ENCODE measurements at places on chromosomes 6 and 20. TPM values are rescaled to one million over a fixed set of nuclear protein-coding genes. Genes with fewer than 3 reads are reported as not detected.

DNA sequence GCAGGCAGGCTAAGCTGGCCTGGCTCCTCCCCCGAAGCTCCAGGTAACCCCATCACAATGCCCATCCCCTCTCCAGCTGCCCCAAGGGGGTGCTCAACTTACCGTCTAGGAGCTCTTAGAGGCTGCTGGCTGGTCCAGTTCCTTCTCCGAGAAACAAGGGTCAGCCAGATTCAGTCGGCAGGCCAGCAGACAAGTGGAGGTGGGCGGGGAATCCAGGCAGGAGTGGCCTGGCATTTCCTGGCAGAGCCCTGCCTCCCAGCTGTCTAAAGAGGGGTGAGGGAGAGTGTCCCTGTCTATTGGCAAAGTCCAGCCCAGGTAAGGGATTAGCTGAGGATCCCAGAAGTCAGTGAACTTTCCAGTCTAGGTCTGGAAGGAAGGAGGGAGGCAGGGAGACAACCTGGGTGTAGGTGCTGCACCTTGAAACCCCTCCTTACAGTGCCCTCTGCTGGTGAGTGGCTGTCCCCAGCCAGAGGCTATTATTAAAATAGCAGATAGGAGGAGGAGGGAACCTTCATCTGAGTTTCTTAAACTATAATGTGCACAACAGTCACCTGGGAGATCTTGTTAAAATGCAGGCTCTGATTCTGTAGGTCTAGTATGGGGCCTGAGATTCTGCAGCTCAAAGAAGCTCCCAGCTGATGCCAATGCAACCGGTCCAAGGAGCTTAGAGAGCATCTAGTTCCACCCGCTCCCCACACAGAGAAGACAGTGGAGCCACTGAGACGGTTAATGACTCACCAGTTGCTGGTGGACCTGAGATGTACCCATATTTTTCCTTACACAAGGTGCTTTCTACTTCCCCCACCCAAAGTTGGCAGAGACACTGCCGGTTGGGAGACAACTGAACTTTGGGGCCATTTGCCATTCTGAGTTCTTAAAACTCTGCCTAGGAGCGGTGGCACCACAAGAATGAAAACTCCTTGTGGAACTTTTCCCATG, at the start of gene UNC5CL:
UNC5CL (minus strand) TSS at position 162 of the 939 bp plus-strand sequence. CDS start 4,147 bp downstream, outside the sequence.
- H3K4me3 ChIP-seq = no peak within 1 kb of the TSS
- peak; percentile 84 for DNase-seq
- no peaks in the 10 kb centered on the region for H3K36me3 ChIP-seq
- no peak within 1 kb of the TSS for H3K27ac ChIP-seq
- H3K27me3 ChIP-seq = no peaks in the 10 kb centered on the region

- no peak overlapping the region for H3K27ac ChIP-seq
- H3K36me3 ChIP-seq = no peaks in the 10 kb centered on the region
- no peak overlapping the region for H3K4me3 ChIP-seq
- no peaks in the 10 kb centered on the region for H3K4me1 ChIP-seq
- no peaks in the 10 kb centered on the region for H3K27me3 ChIP-seq
- no peak for DNase-seq
Measured at GRCh38 chr20:62739581-62740285, 31.1 kb downstream of the NTSR1 start.

DNA sequence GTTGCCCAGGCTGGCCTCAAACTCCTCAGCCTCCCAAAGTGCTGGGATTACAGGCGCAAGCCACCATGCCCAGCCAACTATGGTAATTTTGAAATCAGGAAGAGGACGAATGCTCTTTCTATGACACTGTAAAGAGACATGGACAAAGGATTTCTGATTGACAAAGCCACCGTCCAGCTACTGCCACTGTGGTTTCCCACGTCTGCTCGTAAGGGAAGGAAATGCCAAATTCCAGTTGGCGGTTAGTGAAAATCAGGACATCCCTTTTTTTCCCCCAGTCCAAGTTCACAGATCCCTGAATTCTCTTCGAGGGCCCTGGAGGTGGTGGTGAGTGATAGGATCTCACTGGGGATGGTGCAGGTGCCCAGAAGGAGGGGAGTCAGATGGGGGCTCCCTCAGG, 31.2 kb downstream of the SNAI1 start:
- H3K27ac ChIP-seq = no peak overlapping the region

DNA sequence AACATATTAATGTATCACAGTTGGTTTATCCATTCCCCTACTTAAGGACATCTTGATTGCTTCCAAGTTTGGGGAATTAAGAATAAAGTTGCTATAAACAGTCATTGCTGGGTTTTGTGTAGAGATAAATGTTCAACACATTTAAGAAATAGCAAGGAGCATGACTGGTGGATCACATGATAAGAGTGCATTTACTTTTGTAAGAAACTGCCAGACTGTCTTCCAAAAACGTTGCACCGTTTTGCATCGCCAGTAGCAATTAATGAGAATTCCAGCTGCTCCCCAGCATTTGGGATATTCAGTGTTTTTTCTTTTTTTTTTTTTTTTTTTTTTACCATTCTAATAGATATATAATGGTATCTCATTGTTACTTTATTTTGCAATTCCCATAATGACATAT, 695.7 kb upstream of the GJE1 start:
- no peaks in the 10 kb centered on the region for H3K36me3 ChIP-seq
- no peak overlapping the region for H3K4me3 ChIP-seq
- no peaks in the 10 kb centered on the region for H3K4me1 ChIP-seq
- no peaks in the 10 kb centered on the region for H3K27me3 ChIP-seq

DNA sequence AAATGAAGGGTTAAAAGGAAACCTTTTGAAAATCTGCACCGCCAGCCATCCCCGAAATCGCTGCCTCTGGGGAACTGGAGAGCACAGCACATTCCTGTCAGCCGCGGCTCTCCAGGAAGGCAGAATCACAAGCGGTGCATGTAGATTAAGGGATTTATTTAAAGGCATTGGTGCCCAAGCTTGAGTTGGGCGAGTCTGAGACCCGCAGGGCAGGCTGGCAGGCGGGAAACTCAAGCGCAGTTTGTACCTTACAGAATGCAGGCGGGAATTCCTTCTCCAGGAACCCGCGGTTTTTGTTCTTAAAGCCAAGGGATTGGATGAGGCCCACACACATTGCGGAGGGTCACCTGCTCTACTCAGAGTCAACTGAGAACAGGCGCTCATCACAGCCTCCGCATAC, 10.8 kb downstream of the GPR31 start:
- H3K27me3 ChIP-seq = no peaks in the 10 kb centered on the region
- no peak overlapping the region for H3K4me3 ChIP-seq

DNA sequence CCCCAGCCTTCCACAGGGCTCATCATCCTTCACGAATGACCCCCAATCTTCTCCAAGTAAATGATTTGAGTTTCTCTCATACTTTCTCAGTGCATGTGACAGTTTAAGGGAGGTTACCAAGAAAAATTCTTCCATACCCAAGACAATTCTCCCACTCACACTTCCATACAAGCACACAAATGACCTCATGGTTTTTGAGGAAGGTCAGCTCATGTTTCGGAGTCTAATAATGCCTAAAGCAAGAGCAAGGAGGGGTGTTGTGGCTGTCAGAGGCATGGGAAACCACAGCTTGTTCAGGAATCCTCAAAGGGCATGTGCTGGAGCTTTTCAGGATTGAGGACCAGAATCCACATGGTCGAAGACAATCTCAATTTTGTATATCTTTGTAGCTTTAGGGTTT, 279.0 kb downstream of the MAFB start:
- no peaks in the 10 kb centered on the region for H3K4me1 ChIP-seq
- no peaks in the 10 kb centered on the region for H3K27me3 ChIP-seq
- no peak overlapping the region for H3K4me3 ChIP-seq
- H3K27ac ChIP-seq = no peak overlapping the region
- no peak for DNase-seq
- no peaks in the 10 kb centered on the region for H3K36me3 ChIP-seq

DNA sequence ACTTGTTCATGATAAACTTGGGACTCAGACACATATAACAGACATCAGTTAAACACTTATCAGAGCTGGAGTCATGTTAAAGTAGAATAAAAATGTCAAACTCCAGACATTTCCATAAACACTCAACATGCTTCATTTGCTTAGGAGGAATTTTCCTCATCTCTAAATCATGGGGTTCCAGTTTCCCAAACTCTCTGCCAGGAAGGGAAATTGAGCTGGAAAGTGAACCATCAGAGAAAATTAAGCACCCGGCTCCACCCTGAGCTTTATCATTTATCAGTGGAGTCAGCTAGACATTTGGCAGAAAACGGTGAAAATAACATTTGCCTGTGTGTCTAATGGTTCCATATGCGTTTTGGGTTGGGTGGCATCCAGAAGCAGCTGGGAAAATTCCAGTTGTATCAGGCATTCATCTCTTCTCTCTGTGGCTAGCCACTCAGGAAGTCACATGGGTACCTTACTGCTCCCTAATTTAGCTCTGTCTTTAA, 25.3 kb upstream of the ZNFX1 start:
- H3K4me1 ChIP-seq = peaks cover 7% of the 10 kb centered on the region
- no peaks in the 10 kb centered on the region for H3K36me3 ChIP-seq
- DNase-seq = no peak
- no peak overlapping the region for H3K27ac ChIP-seq

GRCh38 chr6:53251033-53251672, 97.6 kb downstream of the ELOVL5 start:
- H3K27me3 ChIP-seq = no peaks in the 10 kb centered on the region
- no peak overlapping the region for H3K4me3 ChIP-seq
- H3K36me3 ChIP-seq = no peaks in the 10 kb centered on the region
- DNase-seq = no peak

DNA sequence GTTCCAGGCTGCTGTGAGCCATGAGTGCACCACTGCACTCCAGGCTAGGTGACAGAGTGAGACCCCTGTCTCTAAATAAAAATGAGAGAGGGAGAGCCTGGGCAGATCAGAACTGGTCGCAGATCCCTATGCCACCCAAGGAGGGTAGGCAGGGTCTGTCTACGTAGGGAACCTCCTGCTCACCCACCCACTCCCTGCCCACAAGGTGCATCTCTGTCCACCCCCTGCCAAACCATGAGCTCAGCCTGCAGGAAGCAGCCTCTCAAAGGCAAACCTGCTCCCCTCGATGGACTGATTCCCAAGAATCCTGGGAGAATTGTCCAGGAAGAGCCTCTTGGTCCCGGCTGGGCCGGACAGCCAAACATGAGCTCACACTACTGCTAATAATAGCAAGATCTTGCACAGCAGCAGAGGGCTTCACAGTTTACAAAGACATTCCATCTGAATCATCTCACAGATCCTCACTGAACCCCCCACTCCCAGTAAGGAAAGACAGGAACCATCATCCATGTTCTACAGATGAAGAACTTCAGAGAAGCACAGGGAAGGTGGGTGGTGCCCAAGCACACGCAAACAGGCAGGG, 27.8 kb upstream of the TLDC2 start:
- no peaks in the 10 kb centered on the region for H3K36me3 ChIP-seq
- H3K27me3 ChIP-seq = no peaks in the 10 kb centered on the region
- 0 out of 2 replicates have a peak, but pooled peaks cover 2% of the 10 kb centered on the region for H3K4me1 ChIP-seq
- no peak overlapping the region for H3K27ac ChIP-seq
- no peak overlapping the region for H3K4me3 ChIP-seq

GRCh38 chr6:63475707-63476106, 96.6 kb upstream of the LOC128125822 start:
- no peak overlapping the region for H3K4me3 ChIP-seq
- no peak for DNase-seq
- peaks cover 4% of the 10 kb centered on the region for H3K4me1 ChIP-seq
- H3K36me3 ChIP-seq = no peaks in the 10 kb centered on the region
- no peaks in the 10 kb centered on the region for H3K27me3 ChIP-seq

GRCh38 chr20:44990425-44990824, 24.1 kb downstream of the STK4 start:
- no peak overlapping the region for H3K27ac ChIP-seq
- 0 out of 2 replicates have a peak, but pooled peaks cover 2% of the 10 kb centered on the region for H3K36me3 ChIP-seq
- H3K27me3 ChIP-seq = no peaks in the 10 kb centered on the region
- no peak overlapping the region for H3K4me3 ChIP-seq

GRCh38 chr6:32940656-32941213, at the start of gene HLA-DMB:
HLA-DMB (minus strand) TSS chr6:32941028; CDS start chr6:32940807, 221 bp downstream.
- no peaks in the 10 kb centered on the region for H3K27me3 ChIP-seq
- peaks cover 2% of the 10 kb centered on the region for H3K4me1 ChIP-seq
- DNase-seq = peak; percentile 62
- no peaks in the 10 kb centered on the region for H3K36me3 ChIP-seq
- H3K4me3 ChIP-seq = peak within 1 kb of the TSS; percentile 49

DNA sequence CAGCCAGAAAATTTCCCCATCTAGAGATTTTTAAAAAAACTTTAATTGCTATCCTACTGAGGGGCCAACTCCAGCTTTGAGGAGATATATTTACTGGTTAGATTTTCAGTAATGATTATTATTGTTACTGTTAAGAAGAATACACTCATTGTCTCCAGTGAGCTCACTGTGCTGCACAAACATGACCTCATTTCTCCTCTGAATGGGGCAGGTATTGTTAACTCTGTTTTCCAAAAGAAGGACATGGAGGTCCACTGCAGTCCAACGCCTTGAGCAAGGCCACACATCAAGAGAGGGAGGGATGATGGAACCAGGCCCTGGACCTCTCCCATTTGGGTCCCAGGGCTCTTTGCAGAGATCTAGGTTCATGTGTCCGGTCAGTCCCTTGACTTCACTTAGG, 13.9 kb upstream of the SCUBE3 start:
- H3K4me3 ChIP-seq = no peak overlapping the region
- peaks cover 7% of the 10 kb centered on the region for H3K4me1 ChIP-seq

DNA sequence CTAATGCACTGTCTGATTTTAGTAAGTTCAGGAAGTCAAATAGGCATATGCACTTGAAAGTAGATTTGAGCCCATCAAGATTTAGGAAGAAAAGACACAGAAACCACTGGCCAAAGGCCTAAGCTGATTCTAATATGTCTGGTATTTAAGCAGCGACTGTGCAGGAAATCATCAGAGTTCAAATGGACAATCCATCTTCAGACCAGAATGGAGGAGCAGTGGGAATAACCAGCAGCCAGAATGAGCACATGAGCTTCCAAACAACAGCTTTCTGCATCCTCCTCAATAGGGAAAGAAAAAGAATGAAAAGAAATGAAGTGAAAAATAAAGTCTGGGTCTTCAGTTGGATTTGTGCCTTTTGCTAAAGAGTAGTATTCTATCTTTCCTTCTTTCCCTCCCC, 50.6 kb downstream of the SOD2 start:
- H3K4me3 ChIP-seq = no peak overlapping the region
- H3K4me1 ChIP-seq = no peaks in the 10 kb centered on the region
- H3K36me3 ChIP-seq = no peaks in the 10 kb centered on the region
- H3K27ac ChIP-seq = no peak overlapping the region
- H3K27me3 ChIP-seq = no peaks in the 10 kb centered on the region
- DNase-seq = no peak

DNA sequence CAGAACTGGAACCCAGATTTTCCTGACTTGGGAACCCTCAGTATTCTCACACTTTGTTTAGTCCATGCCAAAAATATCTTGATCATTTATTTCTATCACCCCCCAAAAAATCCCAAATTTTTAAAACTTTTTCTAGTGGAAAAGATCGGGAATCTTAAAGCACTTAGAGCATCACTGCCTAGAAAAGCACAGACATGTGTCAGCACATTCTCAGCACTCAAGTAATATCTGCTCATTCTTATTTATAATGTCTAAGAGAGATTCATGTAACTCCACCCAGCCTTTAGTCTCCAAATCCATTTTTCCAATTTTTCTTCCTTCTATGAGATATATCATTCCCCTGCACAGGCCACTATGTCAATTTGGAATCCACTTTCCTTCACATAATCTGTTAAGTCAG, 29.9 kb upstream of the HSF2 start:
- H3K4me3 ChIP-seq = no peak overlapping the region
- no peak for DNase-seq
- H3K4me1 ChIP-seq = no peaks in the 10 kb centered on the region
- H3K36me3 ChIP-seq = no peaks in the 10 kb centered on the region
- H3K27ac ChIP-seq = no peak overlapping the region

Gene TSBP1
- not detected for total RNA-seq

Gene ARMH2
- total RNA-seq = not detected

Gene CYP39A1
- total RNA-seq = 2.4 TPM

Gene IL20RA
- total RNA-seq = 1.7 TPM

Gene PI16
- not detected for total RNA-seq

Data from H1 (cell line).